ENCODE measurements at places on chromosomes 7 and 10.

- no peak for DNase-seq
Measured at GRCh38 chr7:90791596-90791995, 195.5 kb downstream of the CDK14 start.

- no peak for DNase-seq
Measured at GRCh38 chr7:44754802-44755697, 6.4 kb downstream of the ZMIZ2 start.

- DNase-seq, result no peak
Measured at GRCh38 chr10:68562661-68563570, 2.8 kb downstream of the TET1 start.

DNA sequence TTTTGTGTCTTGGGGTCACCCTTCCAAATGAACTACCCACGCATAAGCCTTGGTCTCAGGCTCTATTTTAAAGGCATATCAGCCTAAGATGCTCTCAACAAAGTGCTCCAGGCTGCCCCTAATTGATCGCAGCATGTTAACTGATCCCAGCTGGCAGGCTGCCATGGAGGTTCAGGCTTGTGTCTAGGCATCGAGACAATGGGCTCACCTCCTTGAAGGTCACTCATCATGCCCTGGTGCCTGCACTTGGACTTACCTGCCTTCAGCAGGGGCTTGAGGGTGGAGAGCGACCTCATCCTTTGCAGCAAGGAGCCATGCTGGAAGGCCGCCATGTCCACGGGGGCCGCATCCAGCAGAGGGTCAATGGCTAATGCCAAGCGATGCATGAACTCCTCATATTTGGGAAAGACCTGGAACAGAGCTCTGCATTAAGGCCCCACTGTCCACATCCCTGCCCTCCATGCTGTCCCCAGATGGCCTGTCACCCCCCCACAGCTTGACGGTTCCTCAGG is 17.8 kb downstream of the PYROXD2 start:
- DNase-seq, result no peak

DNA sequence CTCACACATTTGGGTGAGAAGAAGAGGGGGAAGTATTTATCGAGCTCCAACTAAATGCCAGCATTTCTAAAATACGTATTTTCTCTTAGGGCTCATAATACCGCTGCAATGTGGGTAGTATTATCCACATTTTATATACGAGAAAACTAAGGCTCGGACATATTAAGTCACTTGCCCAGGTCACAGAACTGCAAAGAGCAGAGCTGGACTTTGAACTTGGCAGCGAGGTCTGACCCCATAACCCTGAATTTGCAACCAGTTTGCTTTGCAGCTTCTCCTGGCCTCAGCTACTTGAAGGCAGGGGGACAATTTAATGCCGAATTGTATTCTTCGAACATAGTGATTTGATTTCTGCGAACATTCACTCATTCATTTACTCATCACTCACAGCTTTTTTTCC is 7.2 kb downstream of the ABLIM1 start:
- no peak for DNase-seq

DNA sequence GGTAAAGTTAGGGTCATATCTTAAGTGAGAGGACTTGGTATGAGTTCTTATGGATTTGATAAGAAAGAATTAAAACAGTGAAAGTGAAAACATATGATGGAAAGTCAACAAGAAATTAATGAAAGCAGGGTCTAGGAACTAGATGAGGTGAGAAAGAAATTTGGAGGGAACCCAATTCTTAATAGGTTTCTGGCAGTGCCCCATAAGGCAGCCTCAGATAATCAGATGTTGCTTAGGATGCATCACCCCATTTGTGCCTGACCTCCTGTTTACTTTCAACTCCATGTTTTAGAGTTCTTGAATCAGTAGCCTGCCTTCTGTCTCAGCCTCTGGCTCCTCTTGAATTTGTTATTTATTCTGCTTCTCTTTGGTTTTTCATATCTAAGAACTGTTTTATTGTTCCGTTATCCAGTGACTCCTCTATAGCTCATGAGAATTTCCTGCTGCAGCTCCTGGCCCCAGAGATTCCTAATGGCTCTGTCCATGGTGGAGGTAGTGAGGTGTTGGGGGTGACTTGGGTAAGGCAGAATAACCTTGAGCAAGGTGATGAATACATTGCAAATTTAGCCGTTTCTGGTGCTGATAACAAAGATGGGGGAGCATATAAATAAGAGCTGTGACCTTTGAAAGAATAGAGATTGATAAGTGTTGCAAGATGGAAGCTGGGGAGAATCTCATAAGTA is 17.6 kb downstream of the ITGB8 start:
- DNase-seq, result no peak

DNA sequence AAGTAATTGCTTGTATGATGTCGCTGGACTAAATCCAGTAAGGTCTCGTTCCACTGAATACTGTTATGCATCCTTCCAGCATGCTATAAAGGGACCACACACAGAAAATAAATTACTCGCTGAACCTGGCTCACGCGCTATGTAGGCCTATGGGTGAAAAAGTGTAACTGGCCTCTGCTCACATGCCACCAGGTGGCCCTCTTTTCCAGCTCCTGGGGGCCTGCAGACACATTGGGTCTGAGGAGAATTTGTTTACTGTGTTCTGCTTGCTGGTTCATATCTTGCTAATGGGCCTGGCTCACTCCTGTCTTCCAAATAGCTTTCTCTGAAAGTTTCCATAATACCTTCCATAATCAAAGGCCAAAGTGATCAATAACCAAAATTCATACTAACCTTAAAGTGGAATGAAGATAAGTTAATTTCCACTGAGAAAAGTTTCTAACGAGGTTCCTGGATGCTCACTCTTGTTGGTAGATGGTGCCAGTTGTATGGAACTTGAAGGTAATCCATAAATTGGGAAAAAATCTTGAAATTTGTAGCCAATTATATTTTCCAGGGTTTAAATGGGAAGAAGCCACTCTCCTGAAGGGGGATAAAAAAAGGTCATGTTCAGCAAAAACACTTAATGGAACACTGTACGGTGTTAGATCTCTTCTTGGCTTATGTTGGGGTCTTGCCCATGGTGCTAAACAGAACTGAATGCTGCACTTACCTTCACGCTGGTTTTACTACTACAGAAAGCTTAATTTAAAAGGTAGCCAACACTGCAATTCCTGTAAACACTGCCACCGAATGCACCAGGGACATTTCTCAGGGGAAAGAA is 27.0 kb upstream of the ZPBP start:
- DNase-seq, result peak; percentile 31

- DNase-seq, result no peak
Measured at GRCh38 chr10:2893991-2894390, 173.4 kb upstream of the PFKP start.

- DNase-seq, result no peak
Measured at GRCh38 chr7:130393101-130393561, 12.8 kb downstream of the CPA1 start.

DNA sequence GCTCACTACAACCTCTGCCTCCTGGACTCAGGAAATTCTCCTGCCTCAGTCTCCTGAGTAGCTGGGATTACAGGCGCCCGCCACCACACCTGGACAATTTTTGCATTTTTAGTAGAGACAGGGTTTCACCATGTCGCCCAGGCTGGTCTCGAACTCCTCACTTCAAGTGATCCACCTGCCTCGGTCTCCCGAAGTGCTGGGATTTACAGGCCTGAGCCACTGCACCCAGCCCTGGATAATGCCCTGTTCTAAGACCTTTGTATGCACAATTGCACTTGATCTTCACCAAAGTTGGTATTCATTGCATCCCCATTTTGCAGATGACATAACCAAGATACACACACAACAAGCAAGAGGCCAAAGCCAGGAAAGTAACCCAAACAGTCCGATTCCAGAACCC is 97.7 kb upstream of the CARD11 start:
- no peak for DNase-seq

GRCh38 chr10:101063548-101064414 is 2.0 kb downstream of the KAZALD1 start:
- DNase-seq, result no peak

- DNase-seq, result no peak
Measured at GRCh38 chr7:115549910-115550309, 480.7 kb downstream of the TFEC start.

- DNase-seq, result no peak
Measured at GRCh38 chr10:62527019-62527827, 153.1 kb downstream of the ZNF365 start.

- DNase-seq, result no peak
Measured at GRCh38 chr10:132634947-132635271, 97.3 kb downstream of the INPP5A start.

GRCh38 chr10:11757821-11758463 is 15.8 kb downstream of the ECHDC3 start:
- DNase-seq, result peak; percentile 76

DNA sequence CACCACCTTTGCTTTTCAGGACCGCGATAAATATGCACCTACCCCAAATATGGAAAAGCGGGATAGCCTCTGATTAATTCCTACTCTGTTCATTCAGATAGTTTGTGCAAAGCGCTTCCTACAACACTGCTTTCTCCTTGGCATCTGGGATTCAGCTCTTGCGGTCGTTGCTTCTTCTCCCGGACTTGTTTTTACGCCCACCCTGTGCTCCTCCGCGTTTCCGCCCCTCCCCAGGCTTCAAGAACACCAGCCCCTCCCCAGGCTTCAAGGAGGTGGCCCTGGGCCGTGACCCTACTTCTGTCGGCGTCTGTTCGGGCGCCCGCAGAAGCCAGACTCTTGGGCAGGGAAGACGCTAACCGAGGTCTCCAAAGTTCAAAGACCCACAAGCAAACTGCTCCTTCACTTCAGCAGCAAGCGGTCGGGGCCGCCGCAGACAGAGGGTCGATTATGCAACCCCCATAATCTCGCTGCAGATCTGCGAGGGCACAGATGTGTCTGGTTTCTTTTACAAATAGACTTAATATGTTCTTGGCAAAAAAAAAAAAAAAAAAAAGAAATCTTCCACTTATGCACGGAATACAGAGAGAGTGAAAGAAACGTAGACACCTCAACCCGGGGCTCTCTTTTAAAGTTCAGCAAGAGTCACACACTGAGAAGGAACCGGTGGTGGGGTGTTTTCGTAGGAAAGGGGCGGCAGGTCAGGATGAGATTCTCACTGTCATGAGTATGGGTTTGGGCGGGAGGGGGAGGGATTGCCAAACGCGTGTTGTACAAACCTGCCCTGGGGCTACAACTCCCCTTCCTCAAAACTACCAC is 1.9 kb downstream of the DLX5 start:
- no peak for DNase-seq

GRCh38 chr7:127955051-127955531 is 76.1 kb downstream of the LRRC4 start:
- DNase-seq, result no peak

DNA sequence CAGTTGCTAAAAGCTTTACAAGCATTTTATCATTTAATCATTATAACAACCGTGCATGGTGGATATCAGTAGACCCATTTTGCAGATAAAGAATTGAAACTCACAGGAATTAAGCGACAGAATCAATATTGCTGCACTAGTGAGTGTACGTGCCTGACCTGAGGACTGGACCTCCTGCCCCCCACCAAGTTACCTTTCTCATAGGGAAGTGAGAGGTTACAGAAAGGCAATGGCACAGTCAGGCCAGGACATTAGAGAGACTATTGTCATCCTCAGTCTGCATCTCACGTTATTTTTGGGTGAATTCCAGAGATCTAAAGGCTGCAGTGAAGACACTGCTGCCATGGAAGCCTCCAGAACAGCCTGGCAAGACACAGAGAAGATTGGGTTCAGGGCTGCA is 80.9 kb downstream of the WDFY4 start:
- DNase-seq, result no peak

GRCh38 chr10:29962166-29962850 is 97.1 kb downstream of the JCAD start:
- no peak for DNase-seq

DNA sequence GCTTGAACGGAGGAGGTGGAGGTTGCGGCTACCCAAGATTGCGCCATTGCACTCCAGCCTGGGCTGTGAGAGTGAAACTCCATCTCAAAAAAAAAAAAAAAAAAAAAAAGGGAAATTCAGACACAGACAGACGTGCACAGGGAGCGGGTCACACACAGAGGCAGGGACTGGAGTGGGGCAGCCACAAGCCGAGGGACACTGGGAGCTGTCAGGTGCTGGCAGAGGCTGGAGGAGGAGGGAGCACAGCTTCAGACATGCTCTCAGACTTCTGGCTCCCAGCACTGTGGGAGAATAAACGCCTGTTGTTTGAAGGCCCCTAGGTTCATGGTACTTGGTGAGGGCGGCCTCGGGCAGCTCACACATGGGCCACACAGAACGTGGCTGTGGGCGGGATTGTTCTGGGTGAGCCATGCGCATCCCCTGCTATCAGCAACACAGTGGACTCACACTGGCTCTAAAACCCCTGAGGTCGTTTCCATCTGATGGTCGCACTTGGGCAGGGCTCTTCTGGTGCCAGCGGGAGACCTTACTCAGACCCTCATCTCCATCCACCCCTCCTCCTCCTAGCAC is 375.9 kb downstream of the DNAJB6 start:
- DNase-seq, result no peak

- no peak for DNase-seq
Measured at GRCh38 chr7:4042402-4043045, 639.6 kb upstream of the FOXK1 start.

- DNase-seq, result no peak
Measured at GRCh38 chr7:28132959-28133870, 47.4 kb downstream of the JAZF1 start.

DNA sequence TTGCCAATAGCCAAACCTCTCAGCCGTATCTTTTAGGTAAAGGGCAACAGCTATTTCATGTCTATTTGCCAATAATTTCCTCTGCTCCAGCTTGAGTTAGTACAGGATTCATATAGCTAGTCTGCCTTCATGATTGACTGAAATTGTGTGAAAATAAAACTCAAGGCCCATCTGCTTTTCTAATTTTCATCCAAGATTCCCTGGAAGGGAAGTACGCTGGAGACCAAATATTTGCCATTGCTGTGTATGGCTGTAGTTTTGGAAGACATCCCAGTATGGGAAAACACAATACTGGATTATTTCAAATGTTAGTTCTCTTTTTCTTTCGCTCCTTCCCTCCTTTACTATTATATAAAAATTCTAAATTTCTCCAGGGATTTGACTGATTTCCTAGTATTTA is 652.4 kb downstream of the CNTNAP2 start:
- no peak for DNase-seq

DNA sequence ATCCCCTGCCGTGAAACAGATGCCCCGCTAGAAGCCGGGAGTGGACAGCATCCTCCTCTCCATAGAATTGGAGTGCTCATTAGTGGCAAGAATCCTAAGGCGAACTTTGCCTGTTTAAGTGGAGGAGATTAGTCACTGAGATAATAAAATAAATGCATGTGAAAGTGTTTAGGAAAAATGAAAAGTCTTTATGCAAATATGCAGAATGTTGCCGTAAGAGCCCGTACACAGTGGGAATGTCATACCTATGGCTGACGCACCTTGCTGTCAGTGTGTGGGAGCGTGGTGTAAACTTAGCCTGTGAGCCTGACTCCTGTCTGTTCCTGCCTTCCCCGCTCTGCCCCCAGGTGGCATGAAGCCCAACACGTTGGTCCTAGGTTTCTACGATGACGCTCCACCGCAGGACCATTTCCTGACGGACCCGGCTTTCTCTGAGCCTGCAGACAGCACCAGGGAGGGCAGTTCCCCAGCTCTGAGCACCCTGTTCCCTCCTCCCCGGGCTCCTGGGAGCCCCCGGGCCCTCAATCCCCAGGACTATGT is 1.7 kb upstream of the TRIP6 start:
- no peak for DNase-seq

GRCh38 chr10:7872041-7872442 is 53.7 kb downstream of the TAF3 start:
- no peak for DNase-seq

GRCh38 chr10:47351899-47352815 is 4.0 kb downstream of the RBP3 start:
- no peak for DNase-seq

Data from CD8-positive, alpha-beta T cell (primary cell).